ENCODE measurements at places on chromosomes 16 and 17.
A peak's percentile ranks its signal among the peaks of the same experiment; 100 is the strongest.

- DNase-seq, result no peak
Observed at GRCh38 chr17:56708220-56708558, 114.7 kb downstream of the NOG start.

- no peak for DNase-seq
Observed at GRCh38 chr16:57223057-57223456, 22.0 kb upstream of the ARL2BP start.

DNA sequence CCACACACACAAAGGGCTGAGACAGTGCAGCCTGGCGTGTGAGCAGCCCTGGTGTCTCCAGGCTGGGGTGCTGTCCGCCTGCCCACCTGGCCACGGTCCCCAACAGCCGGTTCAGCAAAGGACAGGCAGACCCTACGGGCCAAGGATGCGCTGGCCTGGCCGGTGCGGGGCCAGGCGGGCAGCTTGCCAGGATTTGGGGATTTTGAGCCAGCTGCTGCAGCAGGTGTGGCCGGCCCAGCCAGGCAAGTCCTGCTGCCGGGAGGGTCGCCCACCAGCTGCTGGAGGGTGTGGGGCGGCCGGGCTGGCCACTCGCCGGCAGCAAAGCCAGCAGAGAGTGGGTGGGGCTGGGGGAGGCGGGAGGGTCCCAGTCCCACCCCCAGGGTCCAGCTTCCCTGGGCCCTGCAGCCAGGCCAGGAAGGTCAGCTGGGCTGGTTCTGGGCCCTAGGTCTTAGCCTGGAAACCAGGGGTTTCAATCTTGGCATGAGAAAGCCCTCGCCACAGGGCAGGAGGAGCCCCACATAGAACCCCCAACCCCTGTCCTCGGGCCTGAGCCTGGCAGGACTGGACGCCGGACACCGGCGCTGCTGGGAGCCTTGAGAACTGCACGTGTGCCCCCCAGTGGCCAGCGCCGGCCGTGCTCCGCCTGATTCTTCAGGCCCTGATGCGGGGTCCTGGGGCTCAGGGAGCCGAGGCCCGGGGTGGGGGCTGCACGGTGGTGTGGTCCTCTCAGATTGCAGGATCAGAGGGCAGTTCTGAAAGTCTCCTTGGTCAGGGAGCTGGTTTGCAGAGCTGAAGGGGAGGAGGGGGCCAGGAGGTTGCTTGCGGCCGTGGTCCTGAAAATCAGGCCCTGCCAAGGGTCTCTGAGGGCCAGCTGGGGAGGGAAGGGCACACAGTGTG, 17.6 kb upstream of the SSTR5 start:
- peak; percentile 74 for DNase-seq

- DNase-seq, result peak; percentile 85
Observed at GRCh38 chr17:67378454-67379250, 1.6 kb downstream of the PITPNC1 start.

DNA sequence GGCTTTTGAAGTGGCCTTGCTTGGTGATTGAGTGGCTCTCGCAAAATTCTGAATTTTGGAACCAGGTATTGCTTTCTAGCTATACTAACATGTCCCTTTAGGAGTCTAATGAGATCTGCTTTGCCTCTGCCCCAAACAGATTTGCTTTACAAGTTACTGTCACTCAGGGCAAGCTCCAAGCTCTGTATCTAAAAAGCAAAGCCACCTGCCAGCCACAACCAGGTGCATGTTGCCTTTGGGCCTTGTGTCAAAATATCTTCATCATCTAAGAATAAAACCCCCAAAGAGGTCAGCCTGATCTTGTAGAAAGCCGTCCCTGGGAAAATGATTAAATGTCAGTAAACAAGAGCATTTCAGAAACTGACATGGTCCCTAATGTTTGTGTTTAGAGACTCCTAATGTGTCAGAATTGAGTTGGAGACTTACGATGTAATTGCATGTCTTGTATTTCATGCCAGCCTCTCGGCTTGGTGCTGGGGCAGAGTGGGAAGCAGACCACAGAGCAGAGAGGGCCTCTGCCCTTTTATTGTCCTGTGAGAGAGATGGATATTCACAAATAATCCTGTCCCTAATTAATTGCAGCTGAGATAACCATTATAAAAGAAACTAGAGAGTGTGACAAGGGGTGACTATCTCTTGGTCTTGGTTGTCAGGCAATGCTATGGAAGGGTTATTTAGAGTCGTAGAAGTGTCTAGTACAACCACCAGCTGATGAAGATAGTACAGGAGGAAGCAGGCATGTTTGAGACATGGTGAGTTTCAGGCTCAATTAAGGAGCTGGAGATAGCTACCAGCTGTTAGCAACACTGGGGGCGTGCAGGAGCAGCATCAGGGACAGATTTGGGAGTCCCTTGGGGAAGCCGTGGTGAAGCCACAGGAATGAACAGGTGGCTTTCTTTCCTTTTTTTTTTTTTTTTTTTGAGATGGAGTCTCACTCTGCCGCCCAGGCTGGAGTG, 90.7 kb downstream of the PITPNC1 start:
- DNase-seq, result no peak

DNA sequence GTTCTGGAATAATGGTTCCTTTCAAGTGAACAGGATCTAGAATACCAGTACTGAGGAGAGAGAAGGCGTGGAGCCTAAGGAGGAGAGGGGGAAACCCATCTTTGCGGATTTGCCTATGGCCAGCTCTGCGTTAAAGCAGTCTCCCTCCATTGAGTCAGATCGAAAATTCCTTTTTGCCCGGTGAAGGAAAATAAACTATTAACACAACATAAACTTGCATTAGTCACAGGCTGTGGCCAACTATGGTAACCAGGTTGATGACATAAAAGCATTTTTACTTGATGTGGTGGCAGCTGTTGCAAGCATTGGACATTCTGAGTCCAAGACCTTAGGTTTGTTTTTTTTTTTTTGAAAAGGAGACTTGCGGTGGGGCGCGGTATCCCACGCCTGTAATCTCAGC, 8.9 kb downstream of the LDAF1 start:
- no peak for DNase-seq

- DNase-seq, result no peak
Observed at GRCh38 chr16:63981639-63982038, 1140.2 kb downstream of the CDH11 start.

DNA sequence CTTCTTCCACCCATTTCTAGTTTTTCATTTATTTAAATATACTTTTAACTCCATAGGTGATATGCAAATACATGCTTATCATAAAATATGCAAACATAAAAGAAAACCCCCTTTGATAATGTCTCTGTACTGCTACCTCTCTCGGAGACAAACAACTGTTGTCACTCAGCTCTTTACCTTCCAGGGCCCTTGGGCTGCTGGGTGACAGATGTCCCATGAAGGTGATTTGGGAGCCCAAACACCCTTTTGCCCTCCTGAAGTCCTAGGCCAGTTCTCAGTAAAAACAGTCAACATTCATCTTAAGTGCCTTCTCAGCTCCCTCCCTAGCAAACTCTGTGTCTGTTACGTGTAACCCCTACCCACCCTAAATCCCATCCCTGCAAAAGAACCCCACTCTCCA, 37.5 kb downstream of the CHD9 start:
- DNase-seq, result no peak

- DNase-seq, result no peak
Observed at GRCh38 chr17:28796062-28796461, 46.5 kb downstream of the FAM222B start.

DNA sequence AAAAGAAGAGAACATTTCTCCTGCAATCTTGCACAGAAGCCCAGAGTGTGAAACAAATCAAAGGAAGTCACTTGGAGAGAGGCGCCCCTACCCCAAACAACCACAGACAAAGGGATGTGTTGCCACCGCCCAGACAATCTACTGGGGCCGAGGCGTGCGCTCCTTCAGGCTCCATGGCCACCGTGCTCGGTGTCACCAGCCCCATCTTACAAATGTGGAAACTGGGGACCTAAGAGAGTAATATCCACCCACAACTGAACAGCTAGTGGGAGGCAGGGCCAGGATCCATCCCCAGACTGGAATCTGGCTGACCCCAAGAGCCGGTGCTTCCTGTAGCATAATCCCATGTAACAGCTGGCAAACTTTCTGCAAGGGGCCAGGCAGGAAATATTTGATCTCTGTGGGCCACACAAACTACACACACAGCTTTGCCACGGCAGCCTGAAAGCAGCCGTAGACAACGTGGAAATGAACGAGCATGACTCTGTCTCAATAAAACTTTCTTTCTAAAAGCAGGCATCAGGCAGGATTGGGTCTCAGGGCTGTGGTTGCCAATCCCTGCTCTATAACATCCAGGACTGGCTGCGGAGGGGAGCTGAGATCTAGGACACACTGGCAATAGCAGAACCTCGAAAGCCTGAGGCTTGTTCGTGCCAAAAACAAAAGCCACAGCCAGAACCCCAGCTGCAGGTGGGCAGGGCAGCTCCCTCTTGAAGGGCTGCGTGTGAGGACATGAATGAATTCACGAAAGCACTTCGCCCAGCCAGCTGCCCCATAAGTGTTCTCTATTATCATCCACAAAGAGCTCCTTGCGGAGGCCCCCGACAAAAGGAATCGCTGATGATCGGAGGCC, 26.6 kb upstream of the GINS2 start:
- peak; percentile 75 for DNase-seq

- DNase-seq, result no peak
Observed at GRCh38 chr16:6957681-6958080, 375.0 kb upstream of the RBFOX1 start.

- no peak for DNase-seq
Observed at GRCh38 chr17:9905902-9906301, 831 bp upstream of the RCVRN start.

- DNase-seq, result no peak
Observed at GRCh38 chr16:68202091-68202519, 33.8 kb downstream of the ESRP2 start.

- DNase-seq, result peak; percentile 36
Observed at GRCh38 chr16:75764154-75764768, 38.0 kb upstream of the CPHXL start.

GRCh38 chr17:74712756-74713155, at the start of gene CD300LF:
TSS of gene CD300LF (minus strand) at chr17:74712923. CDS start at chr17:74712866, 57 bp downstream.
- DNase-seq, result no peak

DNA sequence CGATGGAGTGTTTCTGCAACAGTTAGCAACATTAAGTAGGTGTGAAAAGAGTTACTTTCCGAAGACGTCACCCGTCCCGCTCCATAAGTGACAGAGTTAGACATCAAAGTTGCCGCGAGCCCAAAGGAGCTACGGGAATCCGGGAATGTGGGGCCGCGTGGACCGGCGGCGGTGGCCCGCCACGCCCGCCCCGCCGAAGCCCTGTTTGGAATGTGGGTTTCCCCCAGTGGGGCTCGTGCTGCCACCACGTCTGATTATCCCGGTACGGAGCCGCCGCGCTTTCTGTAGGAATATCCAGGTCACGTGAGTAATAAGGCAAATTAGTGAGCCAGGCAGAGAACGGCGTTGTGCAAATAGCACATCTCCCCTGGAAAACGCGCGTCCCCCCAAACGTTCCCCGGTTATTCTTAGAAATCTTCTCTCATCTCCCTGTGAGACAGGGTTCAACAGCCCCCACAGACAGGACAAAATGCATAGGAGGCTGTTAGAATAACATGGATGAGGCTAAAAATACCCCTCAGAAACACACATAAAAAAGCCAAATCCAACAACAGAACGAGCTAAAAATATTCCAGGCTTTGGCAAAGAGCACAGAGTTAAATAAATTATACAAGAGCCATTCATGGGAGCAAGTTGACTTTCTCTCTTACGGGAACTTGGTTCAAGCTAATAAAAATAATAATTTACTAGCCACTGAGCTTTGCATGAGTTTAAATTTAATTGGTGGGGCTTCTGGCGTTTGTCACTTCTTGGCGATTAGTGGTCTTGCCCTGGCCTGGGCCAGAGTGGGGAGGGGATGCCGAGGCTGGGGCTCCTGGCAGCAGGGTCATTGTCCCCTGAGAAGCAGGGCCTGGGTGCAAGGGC, 8.6 kb downstream of the BAHCC1 start:
- peak; percentile 68 for DNase-seq

- DNase-seq, result peak; percentile 79
Observed at GRCh38 chr17:48997103-48997826, at the start of gene IGF2BP1. TSS of gene IGF2BP1 (plus strand) at chr17:48997385. CDS start at chr17:48997746, 361 bp downstream.

DNA sequence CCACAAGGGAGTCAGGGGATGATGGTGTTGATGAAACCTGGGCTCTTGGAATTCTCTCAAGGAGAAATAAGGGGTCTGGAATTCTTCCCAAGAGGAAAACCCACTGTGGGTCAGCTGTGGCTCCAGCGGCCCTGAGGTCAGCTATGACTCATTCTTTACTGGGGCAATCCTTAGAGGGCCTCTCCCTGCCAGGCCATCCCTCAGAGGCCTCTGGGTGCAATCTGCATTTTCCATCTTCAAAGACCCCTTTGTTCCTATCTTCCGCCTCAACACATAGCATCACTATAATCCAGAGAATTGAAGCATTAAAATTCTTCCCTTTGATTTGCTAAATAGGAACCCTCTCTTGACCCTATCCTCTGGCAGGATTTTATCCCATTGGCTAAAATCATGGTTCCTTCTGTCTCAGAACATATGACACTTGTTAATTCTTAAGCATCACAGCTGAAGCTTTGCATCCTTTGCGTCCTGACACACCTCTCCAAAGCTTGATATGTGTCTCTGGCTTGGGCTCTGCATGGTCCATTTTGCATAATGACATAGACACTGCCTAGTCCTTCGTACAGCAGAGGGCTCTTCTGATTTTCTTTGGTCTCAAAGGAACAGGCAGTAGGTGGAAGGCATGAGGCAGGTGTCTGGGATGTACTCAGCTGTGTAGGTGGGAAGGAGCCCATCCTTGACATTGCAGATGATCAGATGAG, 4.4 kb upstream of the KRT37 start:
- DNase-seq, result no peak

GRCh38 chr17:66654764-66655163, 180.2 kb upstream of the CACNG5 start:
- no peak for DNase-seq

GRCh38 chr17:70271672-70272071, 102.3 kb downstream of the KCNJ2 start:
- DNase-seq, result no peak

- DNase-seq, result peak; percentile 52
Observed at GRCh38 chr17:65294181-65294719, 157.1 kb downstream of the RGS9 start.

DNA sequence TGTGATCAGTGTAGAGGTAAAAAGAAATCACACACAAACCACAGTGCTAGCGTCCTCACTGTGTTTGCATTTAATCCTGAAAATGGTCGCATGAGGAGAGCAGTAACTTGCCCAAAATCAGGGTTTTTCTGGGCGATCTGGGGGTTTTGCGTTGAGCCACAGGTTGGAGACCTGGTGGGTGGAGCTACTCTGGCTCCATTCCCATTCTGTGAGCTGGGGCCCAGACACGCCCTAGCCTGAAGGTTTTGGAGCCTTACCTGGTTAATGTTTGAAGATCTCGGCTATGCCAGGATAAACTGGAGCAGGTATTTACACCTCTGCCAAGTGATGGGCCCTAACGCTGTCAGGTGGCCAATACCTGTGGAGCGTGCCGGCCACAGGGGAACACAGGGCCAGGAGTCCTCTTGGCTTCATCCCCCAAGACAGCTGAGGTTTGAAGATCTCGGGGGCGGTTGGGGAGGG, 48.4 kb downstream of the MPRIP start:
- peak; percentile 13 for DNase-seq

GRCh38 chr17:36913132-36913531, 24.1 kb upstream of the LHX1 start:
- no peak for DNase-seq
